GM12864 (cell line): ENCODE measurements at places on chromosomes 6 and 20.

GRCh38 chr6:39808964-39809363 lies 16.8 kb downstream of the DAAM2 start:
- no peak for DNase-seq

- no peak for DNase-seq
Observed at GRCh38 chr6:150844371-150844770, 21.1 kb upstream of the MTHFD1L start.

- no peak for DNase-seq
Observed at GRCh38 chr20:5511930-5512329, 195.2 kb upstream of the PROKR2 start.

GRCh38 chr6:160734627-160735026 lies 32.6 kb downstream of the PLG start:
- DNase-seq: no peak

GRCh38 chr6:170247178-170247701 lies 43.6 kb downstream of the DLL1 start:
- no peak for DNase-seq

DNA sequence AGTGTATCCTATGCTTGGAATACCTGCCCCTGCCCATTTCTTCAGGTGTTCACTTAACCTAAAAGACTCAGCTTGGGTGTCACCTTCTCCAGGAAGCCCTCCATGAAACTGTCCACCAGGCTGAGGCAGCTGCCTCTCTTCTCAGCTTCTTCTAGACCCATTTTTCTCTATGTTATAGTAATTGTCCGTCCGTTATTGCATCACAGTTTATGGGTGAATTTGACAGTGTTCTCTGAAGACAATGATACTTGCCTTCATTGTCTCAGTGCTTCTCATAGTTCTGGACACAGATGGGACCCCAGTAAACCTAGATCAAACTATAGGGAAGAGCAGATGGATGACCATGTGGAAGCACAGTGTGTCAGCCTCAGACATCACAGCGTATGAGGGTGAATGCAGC lies 238.0 kb upstream of the MOCS1 start:
- no peak for DNase-seq

- DNase-seq: no peak
Observed at GRCh38 chr6:98838032-98838431, 3.7 kb downstream of the POU3F2 start.

DNA sequence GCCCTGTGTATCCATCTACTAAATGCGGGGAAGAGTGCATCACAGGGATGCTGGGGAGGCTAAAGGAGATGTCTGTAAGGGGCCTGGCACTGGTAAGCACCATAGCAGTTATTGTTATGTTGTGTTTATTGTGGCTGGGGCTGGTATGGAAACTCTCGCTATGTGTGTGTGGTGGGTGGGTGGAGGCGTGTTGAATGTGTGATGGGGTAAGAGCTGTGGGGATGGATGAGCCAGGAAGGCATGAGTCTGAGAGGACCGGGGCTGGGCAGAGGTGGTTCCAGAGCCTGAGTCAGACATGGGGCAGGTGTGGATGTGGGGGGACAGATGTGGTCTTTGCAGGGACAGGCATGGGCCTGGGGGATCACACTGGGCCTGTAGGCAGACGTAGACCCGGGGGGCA lies 88.1 kb downstream of the GRM4 start:
- no peak for DNase-seq

- no peak for DNase-seq
Observed at GRCh38 chr20:21781446-21782075, 76.1 kb downstream of the PAX1 start.

GRCh38 chr20:20568604-20569205 lies 143.7 kb downstream of the RALGAPA2 start:
- no peak for DNase-seq

DNA sequence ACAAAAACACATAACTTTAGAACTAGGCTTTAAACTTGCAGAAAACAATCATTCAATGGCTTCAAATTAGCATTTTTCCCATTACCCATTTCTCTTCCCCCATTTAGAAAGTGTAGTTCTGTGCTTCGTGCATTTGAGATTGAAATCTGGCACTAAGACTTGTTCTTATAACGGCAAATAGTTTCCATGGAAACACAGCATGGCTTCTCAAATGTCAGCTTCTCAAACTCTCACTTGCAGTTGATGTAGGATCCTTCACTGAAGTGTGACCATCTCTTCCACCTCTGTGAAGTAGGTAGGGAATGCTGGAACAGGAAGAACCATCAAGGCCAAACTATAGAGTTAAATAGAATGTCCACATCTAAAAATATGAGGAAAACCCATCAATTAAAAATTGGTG lies 52.2 kb downstream of the MANEA start:
- no peak for DNase-seq

DNA sequence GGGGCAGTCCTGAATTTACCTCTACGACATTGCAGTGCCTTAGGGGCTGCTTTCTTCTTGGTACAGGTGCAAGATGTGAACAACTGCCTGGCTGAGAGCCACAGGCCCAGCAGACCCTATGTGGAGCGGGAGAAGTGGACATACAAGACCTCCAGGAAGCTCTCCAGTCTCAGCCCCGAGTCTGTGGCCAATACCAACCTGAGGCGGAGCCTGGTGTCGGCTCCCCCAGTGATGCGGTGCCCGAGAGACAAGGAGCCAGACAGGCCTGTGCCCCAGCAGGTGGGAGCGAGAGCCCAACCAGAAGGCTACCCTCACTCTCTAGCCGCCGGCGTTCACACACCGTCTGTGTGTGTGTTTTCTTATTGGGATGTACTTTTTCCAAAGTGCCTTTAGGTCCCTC lies 59.6 kb downstream of the EFCAB8 start:
- no peak for DNase-seq

DNA sequence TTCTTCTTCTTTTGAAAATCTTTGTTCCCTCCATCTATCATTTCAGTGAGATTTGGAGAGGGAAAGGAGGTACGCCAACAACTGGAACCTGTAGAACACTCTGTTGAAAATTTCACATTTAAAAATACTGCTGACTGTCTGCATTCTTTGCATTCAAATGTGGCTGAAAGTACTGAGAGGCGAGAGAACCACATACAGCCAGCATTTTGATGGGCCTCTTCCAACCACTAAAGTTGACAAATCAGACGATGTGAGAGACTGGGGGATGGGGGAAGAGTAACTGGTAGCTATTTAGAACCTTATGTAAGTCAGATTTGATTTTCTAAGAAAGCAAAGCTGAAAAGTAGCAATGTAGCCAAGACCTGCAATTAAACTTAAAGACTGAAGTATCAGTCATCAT lies 77.5 kb downstream of the FKBP5 start:
- no peak for DNase-seq
